T1000 (cell line): ENCODE measurements at places on chromosomes 3 and 15.

- DNase-seq = no peak
Measured at GRCh38 chr3:41662288-41662687, 299.6 kb downstream of the ULK4 start.

DNA sequence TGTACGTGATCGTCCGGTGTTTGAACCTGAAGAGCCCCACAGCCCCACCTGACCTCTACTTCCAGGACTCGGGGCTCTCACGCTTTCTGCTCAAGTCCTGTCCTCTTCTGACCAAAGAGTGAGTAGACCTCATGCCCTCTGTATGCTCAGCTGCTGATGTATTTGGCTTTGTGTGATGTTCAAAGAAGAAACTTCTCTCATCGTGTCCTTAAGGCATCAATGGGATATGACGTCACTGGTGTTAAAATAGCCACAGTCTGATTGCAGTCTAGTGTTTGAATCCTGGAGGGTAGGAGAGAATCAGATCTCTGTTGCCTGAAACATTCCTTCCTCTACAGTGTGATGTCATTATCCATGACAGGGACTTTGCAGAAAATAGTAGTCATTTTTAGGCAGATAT is 28.1 kb downstream of the ABHD2 start:
- DNase-seq = no peak

DNA sequence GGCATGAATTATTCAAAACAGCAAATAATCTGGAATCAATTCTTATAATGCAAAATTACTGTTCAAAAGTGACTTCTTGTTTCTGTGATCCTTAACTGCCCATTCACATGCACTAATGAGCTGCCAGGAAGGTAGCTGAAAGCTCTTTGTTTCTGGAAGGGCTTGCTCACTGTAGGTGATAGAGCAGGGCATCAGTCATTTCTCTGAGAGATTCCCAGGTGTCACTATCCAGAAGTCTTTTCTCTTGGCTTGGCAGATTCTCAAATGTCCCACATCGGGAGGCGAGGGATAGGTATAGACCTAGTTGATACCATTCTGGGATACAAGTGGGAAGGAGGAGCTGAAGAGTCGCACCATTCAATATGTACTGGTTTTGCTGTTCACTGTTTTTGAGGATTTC is 35.0 kb downstream of the C3orf85 start:
- no peak for DNase-seq

- DNase-seq = no peak
Measured at GRCh38 chr3:10774129-10774670, 41.8 kb upstream of the SLC6A11 start.

- DNase-seq = no peak
Measured at GRCh38 chr15:80559320-80559693, 135.8 kb upstream of the ABHD17C start.

DNA sequence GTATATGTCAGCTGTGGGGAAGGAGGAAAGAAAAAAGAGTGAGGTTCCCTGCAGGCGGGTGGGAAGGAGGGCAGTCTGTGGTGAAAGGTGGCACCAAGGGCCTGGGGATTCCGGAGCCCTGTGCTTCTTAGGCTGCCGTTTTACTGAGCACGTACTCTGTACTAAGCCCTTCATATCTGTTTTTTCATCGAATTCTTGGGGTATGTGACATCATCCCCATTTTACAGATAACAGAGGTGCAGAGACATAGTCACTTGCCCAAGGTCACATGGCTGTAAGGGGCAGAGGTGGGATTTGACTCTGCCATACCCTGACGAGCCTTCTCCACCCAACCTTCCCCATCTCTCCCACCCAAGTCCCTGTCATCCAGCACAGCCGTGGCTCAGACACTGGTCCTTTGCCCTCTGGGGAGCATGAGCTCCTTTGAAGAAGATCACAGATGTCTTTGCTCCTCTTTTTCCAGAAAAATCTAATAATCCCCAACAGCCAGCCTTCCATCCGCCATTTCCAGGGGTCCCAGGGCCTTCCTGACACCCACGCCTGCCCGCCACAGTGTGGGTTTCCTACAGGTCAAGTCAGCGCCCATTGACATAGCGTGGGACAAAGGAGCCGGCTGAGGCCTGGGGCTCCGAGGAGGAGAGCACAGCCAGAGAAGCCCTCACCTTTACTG is 24.2 kb downstream of the CYP11A1 start:
- no peak for DNase-seq

DNA sequence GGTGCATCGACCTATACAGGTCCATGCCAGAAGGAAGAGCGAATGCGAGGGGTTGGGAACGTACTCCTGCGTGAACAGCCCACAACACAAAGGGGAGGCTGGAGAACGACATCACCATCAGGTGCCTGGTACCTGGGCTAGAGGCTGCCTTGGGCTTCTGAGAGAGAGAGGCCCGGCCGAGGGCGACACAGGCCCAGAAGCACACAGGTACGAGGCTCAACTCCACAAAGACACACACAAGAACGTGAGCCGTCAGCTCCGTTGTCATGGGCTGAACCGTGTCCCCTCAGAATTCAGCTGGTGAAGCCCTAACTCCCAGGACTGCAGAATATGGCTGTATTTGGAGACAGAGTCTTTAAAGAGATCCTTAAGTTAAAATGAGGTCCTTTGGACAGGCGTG is 134.3 kb downstream of the ATP10A start:
- DNase-seq = no peak

- DNase-seq = no peak
Measured at GRCh38 chr15:51846463-51847230, 17.2 kb downstream of the TMOD3 start.

- no peak for DNase-seq
Measured at GRCh38 chr15:92960996-92961681, 61.0 kb downstream of the CHD2 start.

DNA sequence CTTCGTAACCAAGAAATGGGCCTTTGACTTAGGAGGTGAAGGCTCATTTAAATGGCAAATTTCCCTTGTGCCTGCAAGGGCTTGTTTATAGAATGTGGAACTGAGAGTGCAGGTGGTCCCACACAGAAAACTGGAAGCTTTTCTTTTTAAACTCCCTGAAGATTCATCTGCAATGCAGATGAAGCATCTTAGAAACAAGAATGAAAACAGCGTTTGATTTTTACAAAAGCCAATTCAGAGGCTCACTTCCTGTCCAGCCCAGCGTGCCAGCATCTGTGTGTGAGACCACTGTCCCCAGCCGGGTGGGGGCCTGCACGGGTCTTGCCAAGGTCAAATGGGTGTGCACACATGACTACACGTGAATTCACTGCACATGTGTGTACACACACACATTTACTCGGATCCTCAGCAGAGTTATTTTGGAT is 94.7 kb downstream of the LINGO1 start:
- no peak for DNase-seq

DNA sequence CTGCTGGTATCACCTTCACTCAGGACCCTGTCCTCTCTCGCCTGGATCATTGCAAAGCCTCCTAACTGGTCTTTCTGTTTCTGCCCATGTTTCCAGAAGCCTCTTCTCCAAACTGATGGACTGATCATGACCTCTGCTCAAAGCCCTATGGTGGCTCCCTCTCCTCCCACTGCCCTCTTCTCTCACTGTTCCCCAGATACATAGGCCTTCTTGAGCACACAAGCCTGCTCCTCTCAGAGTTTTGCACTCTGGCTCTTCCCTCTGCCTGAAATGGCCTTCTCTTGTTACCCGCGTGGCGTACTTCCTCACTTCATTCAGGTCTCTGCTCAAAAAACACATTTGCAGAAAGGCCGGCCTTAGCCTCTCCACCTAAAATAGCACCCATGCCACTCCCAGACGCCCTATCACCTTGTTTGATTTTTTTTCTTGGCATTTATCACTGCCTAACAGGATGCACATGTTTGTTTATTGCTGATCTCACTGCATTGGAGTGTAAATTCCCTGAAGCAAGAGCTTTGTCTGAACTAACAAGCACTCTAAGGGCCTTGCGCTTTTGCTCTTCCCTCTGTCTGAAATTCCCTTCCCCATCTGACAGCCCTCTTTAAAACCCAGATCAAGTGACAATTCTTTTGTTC is 1.4 kb upstream of the ETFA start:
- no peak for DNase-seq

- DNase-seq = no peak
Measured at GRCh38 chr3:100743535-100743934, 34.2 kb downstream of the TFG start.

- no peak for DNase-seq
Measured at GRCh38 chr3:157913741-157914150, 192.5 kb downstream of the SHOX2 start.

DNA sequence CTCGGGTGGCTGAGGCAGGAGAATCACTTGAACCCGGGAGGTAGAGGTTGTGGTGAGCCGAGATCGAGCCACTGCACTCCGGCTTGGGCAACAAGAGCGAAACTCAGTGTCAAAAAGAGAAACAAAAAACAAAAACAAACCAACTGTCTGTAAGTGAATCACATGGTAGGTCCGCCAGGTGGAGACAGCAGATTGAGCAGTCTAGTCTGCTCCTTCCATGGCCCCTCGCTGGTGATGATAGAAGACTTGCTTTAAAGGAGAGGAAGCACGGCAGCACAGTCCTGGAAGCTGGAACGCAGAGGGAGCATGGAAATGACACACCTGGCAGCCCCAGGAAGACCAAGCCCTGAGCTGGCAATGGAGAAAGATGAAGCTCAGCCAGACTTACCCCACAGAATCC is 31.4 kb upstream of the MGLL start:
- DNase-seq = no peak

DNA sequence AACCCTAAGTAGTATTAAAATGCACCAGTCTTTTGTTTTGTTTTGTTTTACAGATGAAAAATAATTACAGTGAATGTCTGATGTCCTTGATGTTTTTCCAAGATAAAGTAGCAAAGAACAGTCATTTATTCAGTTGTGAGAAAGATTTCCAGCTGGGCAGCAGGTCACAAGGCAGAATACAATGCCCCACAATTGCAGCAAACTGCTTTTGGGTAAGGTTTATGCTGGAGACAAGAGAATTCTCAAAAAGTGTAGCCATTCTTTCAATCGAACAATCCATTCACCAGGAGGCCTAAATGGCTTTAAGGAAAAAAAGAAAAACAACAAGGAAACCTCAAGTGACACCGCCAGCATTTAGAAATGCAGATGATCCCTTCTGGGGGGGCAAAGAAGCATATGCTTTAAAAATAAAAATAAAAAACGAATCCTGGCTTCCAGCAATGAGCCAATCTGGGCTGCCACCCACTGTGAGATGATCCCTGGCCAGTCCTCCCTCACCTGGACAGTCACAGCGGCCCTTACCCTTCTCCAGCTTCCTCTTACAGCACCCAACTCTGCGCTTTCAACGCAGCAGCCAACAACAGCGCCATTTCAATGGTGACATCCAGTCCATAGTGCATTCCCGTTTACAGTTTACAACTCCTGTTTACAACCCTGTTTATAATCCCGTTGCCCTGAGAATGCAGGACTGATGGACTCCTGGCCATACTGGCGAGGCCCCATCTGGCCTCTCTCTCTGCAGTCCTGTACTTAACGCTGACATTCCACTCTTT is 25.7 kb upstream of the WNT5A start:
- no peak for DNase-seq

- DNase-seq = no peak
Measured at GRCh38 chr3:67484085-67484484, 170.3 kb downstream of the SUCLG2 start.

GRCh38 chr3:41267975-41268640 is 68.8 kb downstream of the CTNNB1 start:
- DNase-seq = peak; percentile 51

GRCh38 chr15:45555934-45556608 is 31.1 kb upstream of the BLOC1S6 start:
- DNase-seq = no peak

- no peak for DNase-seq
Measured at GRCh38 chr3:63817225-63817624, 1.9 kb upstream of the C3orf49 start.
